CD4-positive, CD25-positive, alpha-beta regulatory T cell (primary cell): ENCODE measurements at places on chromosomes 5 and 9. TPM values are rescaled to one million over a fixed set of nuclear protein-coding genes. Genes with fewer than 3 reads are reported as not detected.

NUDT2 gene
- total RNA-seq, result 7.1 TPM

FAM221B gene
- not detected for total RNA-seq

PCDHA10 gene
- total RNA-seq, result not detected

PCDHA9 gene
- not detected for total RNA-seq

TMEM252 gene
- not detected for total RNA-seq

CCNO gene
- not detected for total RNA-seq

DNAI1 gene
- not detected for total RNA-seq

LCN15 gene
- total RNA-seq, result not detected

ADRA1B gene
- not detected for total RNA-seq

CDH12 gene
- total RNA-seq, result not detected

ADAMTSL2 gene
- total RNA-seq, result not detected
